ENCODE measurements at places on chromosomes 7 and 10.

GRCh38 chr10:73768881-73769280 is 13.0 kb upstream of the CHCHD1 start:
- DNase-seq, result no peak

GRCh38 chr10:33094263-33095051 is 136.4 kb upstream of the ITGB1 start:
- no peak for DNase-seq

GRCh38 chr10:56585447-56586171 is 224.6 kb upstream of the ZWINT start:
- no peak for DNase-seq

DNA sequence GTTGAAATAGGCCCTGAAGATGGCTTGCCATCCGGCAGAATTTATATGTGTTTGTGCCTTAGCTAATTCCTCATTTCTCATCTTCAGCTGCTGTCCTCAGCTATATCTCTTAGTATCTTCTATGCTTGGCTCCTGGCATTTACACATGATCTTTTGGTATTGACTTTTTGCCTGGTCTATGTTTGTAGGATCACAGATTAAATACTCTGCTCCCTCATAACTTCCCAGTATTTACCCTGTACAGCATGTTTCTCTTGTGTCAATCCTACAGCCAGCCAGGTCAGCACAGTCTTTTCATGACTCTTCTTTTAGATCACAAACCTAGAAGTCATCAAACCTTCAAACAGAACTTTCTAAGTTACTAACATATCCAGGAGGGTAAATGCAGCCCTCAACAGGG is 743.8 kb downstream of the MAGI2 start:
- DNase-seq, result no peak

DNA sequence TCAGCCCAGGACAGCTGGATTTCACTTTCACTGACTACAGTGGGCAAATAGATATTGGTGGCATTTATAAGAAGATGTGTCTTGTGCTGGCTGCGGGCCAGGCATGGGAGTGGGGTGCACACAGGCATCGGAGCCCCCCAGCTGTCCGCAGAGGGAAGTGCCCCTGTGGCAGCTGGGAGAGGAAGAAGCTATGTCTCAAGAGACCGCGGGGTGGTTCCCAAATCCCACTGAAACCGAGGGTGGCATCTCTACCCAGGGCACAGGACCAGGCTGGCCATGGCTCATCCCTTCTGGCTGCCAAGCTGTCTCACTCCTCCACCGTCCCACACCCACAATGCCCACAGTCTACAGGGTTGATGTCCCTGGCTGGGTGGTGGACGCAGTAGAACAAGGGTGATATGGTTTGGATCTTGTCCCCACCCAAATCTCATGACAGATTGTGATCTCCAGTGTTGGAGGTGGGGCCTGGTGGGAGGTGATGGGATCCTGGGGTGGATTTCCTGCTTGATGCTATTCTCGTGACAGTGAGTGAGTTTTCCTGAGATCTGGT is 94.8 kb downstream of the TCERG1L start:
- DNase-seq, result no peak

DNA sequence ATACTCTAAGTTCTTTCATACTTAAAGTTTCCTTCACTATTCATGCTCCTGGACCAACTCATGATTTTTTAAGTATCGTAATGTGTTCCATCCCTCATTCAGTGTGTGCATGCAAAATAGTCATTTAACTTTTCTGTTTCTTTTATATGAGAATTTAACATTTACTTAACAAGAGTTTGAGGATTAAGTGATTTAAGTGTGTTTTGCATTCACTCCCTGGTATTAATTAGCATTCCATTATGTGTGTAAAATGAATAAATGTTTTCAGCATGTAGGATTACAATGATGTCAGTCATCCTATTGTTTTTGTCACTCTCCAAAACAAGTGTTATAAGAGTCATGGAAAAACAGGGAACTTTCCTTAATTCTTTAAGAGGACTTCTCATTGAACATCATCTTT is 457.7 kb downstream of the IPMK start:
- DNase-seq, result no peak

GRCh38 chr7:120838281-120838682 is 19.7 kb downstream of the TSPAN12 start:
- DNase-seq, result no peak

- DNase-seq, result no peak
Observed at GRCh38 chr7:119397156-119397555, 875.8 kb upstream of the KCND2 start.

GRCh38 chr7:140983802-140984201 is 30.9 kb downstream of the MRPS33 start:
- DNase-seq, result no peak

- DNase-seq, result no peak
Observed at GRCh38 chr10:80405626-80406025, 2.7 kb upstream of the PRXL2A start.

DNA sequence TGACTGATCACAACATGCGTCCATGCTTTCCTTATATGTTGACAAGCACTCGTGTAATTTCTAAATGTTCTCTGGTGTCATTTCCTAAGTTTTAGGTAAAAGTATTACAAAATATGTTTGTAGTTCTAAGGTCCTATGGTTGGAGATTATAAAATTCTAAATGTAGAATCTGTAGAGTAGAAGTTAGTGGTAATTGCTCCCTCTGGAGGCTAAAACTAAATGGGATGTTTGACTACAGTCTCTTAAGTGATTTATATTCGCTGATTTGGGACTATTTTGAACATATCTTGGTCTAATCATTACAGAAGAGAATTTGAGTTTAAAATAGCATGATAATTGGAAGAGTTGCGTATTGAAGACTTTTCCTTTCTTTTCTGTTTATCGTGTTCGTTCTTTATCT is 74.1 kb downstream of the ZMYND11 start:
- no peak for DNase-seq

All from thoracic aorta (tissue), 2 donors.